Sciatic nerve (tissue), 2 donors: ENCODE measurements at places on chromosomes 4 and X. TPM values are rescaled to one million over a fixed set of nuclear protein-coding genes. Genes with fewer than 3 reads are reported as not detected.

Gene PAGE4
- total RNA-seq, result not detected

Gene SMIM20
- 22.7 TPM for total RNA-seq

Gene STEEP1
- total RNA-seq, result 21.3 TPM

Gene CENPE
- total RNA-seq, result 0.76 TPM

- no peak for DNase-seq
Measured at GRCh38 chr4:41009411-41009810, 204.9 kb downstream of the APBB2 start.

DNA sequence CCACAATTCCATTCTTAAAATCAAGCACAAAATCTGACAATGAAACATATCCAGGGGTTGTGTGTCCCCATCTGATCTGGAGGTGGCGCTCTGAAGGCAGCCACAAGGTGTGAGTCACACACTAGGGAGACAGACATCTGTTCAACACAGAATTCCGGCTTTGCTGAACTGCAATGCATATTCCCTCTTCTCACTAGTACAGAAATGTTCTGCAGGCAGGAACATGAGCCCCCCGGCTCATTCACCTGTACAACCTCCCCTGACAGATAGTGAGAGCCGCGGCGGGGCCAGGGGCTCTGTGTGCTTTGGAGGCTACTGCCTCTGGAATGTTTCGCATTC lies 41.9 kb downstream of the WDR1 start:
- no peak for DNase-seq

DNA sequence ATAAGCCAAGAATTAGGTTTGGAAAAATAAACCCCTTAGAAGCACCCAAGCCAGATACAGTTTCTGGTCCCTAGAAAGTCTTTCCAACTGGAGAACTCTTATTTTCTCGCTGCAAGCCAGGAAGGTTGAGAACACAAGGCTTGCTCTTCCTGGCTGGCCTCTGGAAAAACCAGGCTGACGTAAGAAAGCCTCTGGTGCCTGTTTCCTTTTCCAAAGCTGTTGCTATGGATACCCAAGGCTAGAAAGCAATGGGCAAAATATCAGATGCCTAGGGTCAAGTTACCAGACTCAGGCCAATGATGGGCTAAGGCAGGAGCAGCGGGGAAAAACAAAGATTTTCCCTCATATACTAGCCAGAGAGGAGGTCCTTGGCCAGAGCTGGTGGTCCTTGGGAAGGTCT lies 281.6 kb downstream of the KLHL13 start:
- DNase-seq, result no peak

GRCh38 chr4:152009031-152009670 lies 248.3 kb upstream of the GATB start:
- DNase-seq, result no peak

- no peak for DNase-seq
Measured at GRCh38 chr4:184101711-184102110, 116.0 kb downstream of the ENPP6 start.

DNA sequence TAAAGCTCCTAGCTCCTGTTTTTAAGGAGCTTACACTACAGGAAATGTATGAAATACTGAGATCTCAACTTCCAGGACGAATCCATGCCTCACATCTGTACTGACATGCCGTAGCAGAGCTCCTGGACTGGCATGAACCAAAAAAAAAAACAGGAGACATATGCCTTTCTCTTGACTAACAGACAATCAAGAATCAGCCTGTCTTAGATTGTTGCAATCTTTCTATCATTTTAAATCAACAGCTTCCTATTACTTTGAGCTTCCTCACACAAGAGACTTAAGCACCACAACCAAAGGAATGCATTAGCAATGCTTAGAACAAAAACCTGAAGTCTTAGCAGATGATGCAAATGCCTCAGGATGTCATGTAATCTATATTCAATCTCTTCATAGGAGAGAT lies 34.7 kb upstream of the AREG start:
- no peak for DNase-seq

GRCh38 chr4:108393890-108394472 lies 225.2 kb upstream of the LEF1 start:
- DNase-seq, result no peak

DNA sequence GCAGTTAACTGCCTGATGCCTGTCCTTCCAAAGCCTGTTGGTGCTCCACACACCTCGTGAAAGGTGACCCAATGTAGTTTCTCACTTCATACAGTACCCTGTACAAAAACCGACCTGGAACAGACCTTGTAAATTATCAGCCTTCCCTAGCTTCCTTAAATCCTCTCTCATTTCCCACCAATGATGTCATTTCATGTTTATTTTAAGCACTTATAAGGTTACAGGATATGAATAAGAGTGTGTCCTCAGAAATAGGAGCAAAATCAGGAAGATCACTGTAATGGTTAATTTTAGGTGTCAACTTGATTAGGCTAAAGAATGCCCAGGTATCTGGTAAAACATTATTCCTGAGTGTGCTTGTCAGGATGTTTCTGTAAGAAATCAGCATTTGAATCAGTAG lies 44.7 kb downstream of the TMEM150C start:
- no peak for DNase-seq

- DNase-seq, result no peak
Measured at GRCh38 chr4:24588216-24588954, 4.0 kb upstream of the DHX15 start.

- DNase-seq, result no peak
Measured at GRCh38 chr4:5504486-5504885, 203.9 kb downstream of the EVC2 start.

DNA sequence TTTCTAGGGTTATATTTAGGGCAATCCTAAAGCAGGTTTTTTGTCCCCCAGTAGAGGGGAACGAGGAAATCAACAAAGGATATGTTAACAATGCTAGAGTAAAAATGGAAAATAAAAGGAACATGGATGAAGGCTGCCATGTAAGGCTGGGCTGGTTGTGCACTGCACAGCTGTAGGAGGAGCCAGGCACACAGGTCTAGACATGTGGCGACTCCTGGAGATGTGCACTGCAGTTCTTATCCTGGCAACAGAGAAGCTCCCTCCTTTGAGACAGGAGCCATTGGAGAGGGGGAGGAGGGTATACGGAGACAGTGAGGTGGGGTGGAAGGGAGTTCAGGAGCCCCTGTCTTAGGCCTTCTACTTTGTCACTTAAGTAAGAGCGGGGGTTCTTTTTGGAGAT lies 65.9 kb downstream of the NAT8L start:
- DNase-seq, result no peak

DNA sequence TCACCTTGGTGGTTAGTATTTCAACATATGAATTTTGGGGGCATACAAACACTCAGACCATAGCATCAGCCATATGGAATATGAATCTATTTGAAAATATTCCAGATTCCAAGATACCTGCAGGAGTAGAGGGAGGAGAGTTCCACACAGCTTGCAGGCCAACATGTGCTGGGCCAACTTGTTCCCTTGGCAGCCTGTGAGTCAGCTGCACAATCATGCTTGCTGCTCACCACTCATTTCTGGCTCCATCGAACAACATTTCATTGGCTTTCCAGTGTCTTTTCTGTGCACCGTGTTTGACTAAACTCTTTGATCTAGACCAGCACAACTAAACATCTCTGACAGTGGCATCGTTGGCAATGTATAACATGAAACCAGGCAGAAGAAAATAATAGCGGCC lies 282.5 kb upstream of the RASGEF1B start:
- no peak for DNase-seq

GRCh38 chr4:146318894-146319293 lies 104.6 kb downstream of the REELD1 start:
- DNase-seq, result no peak

- no peak for DNase-seq
Measured at GRCh38 chrX:108285918-108286317, 152.3 kb downstream of the COL4A6 start.

- DNase-seq, result no peak
Measured at GRCh38 chr4:10114607-10115006, 2.0 kb downstream of the WDR1 start.

GRCh38 chrX:39815631-39816030 lies 282.1 kb downstream of the BCOR start:
- DNase-seq, result no peak

- no peak for DNase-seq
Measured at GRCh38 chrX:134377537-134377936, 82.4 kb upstream of the HPRT1 start.
